ENCODE measurements at places on chromosomes 5 and 9. TPM values are rescaled to one million over a fixed set of nuclear protein-coding genes. Genes with fewer than 3 reads are reported as not detected.
A peak's percentile ranks its signal among the peaks of the same experiment; 100 is the strongest.

Gene SLC4A9
- not detected for total RNA-seq

Gene SPATA31E1
- total RNA-seq, result not detected

GRCh38 chr5:108747774-108748400, at the start of gene FER:
TSS of gene FER (plus strand) at chr5:108747897. CDS start at chr5:108798183, 50,286 bp downstream.
- DNase-seq, result no peak

GRCh38 chr5:6714226-6715041, 1.2 kb downstream of the TENT4A start:
- DNase-seq, result peak; percentile 74

DNA sequence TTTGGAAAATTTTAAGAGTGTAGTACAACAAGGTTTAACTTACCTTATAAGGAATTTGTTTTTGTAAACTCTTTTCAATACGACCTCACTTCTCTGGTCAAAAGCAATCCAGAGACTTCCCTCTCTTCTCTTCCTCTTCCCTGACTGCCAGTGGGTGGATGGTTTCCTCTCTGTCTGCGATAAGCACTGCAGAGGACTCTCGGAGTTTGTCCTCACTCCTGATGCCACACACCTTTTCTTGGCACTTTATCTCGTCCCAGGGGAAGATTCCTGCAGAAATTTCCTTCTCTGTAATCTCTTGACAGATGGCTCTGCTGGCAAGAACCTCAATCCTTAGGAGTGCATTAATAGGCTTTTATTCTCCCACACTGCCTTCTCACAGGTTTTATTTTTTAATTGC, 641.6 kb downstream of the NR2F1-AS1 start:
- DNase-seq, result no peak

GRCh38 chr5:911601-912000, 18.9 kb downstream of the TRIP13 start:
- no peak for DNase-seq

DNA sequence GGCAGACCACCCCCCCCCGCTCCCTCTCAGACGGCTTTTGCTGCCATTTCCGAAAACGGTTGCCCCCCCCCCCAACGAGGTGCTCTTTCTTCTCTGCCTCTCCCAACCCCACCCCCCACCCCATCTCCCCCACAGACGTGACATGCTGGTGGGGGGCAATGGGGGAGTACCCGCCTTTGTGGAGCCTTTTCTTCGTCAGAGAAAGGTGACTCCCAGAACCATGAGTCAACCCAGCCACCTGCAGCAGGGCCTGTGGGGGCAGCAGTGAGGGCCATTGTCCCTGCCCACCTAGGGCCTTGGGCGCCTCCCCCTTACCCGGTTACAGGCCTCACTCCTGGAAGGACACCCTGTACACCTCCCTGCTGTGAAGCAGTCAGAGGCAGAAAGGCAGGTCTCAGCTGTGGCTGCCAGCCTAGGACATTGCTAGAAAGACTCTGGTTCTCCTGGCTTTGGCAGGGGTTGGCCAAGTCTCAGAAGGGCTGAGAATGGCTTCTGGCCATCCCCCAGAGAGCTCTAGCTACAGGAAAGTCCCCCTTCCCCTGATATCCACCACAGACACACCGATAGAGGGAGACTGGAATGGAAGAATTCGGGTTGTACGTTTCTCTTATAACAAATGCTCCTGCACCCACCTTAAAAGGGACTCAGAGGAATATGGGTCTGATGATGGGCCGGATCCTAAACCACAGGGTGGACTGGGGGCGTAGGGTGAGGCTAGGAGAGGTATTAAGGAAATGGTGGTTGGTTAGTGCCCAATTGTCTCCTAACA, 2.2 kb downstream of the DNAJB5 start:
- no peak for DNase-seq
